Retinal pigment epithelial cell (primary cell): ENCODE measurements at places on chromosomes 11 and 22.

DNA sequence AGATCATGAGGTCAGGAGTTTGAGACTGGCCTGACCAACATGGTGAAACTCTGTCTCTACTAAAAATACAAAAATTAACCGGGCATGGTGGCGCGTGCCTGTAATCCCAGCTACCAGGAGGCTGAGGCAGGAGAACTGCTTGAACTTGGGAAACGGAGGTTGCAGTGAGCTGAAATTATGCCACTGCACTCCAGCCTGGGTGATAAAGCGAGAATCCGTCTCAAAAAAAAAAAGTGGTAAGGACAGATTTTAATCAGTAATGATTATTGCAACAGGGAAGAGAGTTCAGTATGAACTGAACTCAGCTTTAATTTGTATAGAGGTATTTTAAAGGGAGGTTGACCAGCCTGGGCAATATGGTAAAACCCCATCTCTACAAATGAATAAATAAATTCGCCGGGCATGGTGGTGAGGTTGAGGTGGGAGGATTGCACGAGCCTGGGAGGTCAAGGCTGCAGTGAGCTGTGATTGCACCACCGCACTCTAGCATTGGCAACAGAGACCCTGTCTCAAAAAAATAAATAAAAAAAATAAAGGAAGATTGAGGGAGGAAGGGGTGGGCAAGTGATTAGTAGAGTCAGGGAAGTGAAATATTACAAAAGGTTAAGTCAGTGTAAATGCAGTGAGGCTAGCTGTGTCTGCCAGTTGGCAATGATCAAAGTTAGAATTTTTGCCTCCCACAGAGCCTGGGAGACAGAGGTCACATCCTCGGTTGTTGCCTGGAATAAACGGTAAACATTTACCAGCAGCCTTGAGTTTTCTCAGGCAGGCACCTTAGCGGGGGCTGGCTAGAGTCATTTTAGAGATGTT is 2.6 kb upstream of the MCM5 start:
- no peak for DNase-seq

- DNase-seq = no peak
These were observed at the start of gene CLDN5 for GRCh38 chr22:19524170-19525115. Gene CLDN5, minus strand, starts transcription at chr22:19524410. Its CDS starts 155 bp downstream, at chr22:19524255.

GRCh38 chr11:120789391-120789790 is 234.5 kb upstream of the TBCEL start:
- no peak for DNase-seq

DNA sequence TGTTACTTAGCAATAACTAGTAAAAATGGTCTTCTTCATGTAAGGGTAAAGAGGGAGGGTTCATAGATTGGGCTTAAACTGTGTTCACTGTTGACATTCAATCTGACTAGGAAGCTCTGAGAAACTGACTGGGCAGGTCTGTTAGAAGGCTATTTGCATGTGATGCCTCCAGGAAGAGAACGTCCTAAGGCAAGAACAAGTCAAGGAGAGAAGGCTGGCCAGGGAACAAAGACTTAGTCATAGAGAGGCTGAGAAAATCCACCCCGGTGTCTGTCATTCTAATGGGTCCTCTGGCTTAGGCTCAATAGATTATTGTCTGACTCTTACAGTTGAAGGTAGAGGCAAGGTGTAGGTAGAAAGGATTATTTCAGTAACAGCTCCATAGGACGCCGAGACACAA is 50.3 kb upstream of the CD44 start:
- DNase-seq = no peak

GRCh38 chr11:68505596-68505995 is 45.0 kb downstream of the PPP6R3 start:
- DNase-seq = no peak

DNA sequence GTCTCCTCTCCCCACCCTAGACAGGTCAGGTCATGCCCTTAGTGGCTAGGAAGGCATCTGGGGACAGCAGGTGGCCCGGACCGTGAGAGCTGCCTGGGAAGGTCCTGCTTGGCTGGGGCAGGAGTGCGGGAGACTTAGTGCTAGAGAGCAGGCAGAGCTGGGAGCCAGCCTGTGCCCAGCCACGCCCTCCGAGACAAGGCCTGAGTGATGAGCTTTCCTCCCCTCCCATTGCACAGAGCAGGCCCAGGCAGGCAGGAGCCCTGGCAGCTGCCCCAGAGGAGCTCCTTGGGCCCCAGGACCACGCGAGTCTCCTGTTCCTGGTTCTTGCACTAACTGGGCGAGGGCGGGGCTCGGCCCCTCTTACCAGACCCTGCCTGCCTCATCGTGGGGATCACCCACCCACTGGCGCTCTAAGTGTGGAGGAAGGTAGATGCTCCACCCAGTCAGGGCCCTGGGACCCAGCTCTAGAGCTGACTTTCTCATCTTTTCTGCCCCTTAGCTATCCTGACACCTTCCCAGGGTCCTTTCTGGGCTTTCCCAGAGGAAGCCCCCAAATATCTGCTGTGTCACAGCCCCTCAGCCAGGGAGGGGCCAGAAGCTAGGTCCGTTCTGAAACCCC is 44.9 kb downstream of the MACROD1 start:
- DNase-seq = no peak
